Hindlimb muscle (tissue), 1 donor: ENCODE measurements at places on chromosomes 7 and 10.

GRCh38 chr10:61284222-61284890 lies 168.8 kb downstream of the TMEM26 start:
- peak; percentile 68 for DNase-seq

GRCh38 chr10:22893781-22894180 lies 34.1 kb upstream of the ARMC3 start:
- DNase-seq: no peak

GRCh38 chr7:81926-82756 lies 110.2 kb upstream of the FAM20C start:
- no peak for DNase-seq

- no peak for DNase-seq
Measured at GRCh38 chr10:61338146-61338545, 115.0 kb downstream of the TMEM26 start.

GRCh38 chr10:279655-280054 lies 144.4 kb downstream of the ZMYND11 start:
- no peak for DNase-seq

DNA sequence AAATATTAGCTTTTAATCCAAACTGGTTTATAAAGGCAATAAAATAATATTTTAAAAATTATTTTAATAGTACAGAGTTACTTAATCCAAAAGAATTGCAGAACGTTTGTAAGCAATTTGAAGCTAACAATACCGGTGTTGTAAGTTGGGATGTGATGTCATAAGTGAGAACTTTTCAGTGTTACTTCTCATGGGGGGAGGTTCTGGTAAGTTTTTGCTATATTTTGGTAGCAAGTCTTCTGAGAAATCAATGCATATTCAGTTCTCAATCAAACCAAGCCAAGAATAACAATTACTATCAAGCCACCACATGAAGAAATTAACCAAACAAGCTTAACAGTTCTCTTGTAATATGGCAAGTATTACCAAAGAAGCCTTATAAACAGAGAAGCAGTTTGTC lies 147.1 kb upstream of the ASAH2 start:
- no peak for DNase-seq

- DNase-seq: no peak
Measured at GRCh38 chr7:95636140-95636940, 40.0 kb upstream of the PDK4 start.

DNA sequence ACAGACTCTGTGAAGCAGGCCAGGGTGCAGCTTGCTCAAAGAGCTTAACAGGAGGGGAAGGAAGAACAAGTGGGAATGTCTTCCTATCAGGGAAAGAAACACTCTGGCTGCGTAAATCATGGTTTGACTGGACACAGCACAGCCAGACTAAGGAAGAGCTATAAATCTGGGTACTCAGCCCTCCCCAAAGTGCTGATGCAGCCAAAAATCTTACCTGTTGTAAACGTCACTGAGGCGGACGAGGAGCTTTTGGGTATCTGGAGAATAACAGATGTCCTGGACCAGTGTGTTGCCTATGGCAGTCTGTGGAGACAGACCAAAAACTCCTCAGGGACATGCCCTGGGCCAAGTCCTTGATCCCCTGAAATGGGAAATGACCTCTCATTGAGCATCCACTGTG lies 43.1 kb upstream of the HNRNPH3 start:
- DNase-seq: no peak

DNA sequence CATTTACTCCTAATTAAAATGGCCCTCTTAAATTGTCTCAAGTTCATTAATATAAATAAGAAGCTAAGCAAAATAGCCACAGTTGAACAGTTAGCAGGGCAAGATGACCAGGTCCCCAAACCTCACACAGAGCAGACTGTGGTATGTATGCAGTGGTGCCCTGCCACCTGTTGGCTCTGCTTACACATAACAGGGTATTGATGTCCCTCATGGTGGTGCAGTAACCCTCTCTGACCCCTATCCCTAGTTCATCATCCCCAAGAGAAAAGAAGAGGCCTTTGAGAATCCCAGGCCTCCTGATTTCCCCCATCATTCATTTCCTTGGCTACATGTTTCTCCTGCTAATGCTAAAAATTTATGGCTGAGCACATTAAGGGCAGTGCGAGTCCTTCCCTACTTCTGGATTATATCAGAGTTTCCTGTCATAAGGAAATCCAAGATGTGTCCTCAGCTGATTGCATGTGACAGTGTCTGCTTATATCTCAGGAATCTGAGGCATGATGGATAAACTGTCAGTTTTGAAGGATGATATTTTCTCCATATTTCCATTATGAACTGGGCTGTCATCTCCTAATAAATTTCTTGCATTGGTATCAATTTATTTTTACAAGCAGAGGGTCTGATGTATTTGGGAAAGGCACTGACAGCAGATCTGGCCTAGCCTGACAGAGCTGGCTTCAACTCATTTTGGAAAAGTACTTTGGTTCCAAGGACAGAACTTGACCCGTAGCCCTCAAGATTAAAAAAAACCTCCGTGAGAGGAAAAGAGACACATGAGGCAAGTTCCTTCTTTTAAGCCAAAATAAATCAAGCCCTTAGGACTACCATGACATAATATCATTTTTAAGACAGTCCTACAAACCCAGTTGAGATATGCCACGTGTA lies 880.6 kb downstream of the LRMDA start:
- no peak for DNase-seq

GRCh38 chr7:108367946-108368345 lies 88.3 kb downstream of the NRCAM start:
- no peak for DNase-seq

DNA sequence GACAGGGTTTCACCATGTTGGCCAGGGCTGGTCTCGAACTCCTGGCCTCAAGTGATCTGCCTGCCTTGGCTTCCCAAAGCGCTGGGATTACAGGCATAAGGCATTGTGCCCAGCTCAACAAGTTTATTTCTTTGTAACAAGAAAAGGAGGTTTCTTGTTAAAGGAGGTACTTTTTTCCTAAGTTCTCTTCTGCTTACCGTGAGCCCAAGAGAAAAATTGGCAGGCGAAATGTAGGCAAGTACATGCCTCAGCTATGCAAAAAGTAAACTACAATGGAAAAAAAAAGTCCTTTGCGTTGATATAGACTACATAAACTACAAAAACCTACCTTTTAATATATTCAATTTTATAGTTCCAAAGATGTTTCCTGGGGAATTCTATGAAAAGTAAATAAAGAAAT lies 122.6 kb downstream of the DKK1 start:
- DNase-seq: no peak

DNA sequence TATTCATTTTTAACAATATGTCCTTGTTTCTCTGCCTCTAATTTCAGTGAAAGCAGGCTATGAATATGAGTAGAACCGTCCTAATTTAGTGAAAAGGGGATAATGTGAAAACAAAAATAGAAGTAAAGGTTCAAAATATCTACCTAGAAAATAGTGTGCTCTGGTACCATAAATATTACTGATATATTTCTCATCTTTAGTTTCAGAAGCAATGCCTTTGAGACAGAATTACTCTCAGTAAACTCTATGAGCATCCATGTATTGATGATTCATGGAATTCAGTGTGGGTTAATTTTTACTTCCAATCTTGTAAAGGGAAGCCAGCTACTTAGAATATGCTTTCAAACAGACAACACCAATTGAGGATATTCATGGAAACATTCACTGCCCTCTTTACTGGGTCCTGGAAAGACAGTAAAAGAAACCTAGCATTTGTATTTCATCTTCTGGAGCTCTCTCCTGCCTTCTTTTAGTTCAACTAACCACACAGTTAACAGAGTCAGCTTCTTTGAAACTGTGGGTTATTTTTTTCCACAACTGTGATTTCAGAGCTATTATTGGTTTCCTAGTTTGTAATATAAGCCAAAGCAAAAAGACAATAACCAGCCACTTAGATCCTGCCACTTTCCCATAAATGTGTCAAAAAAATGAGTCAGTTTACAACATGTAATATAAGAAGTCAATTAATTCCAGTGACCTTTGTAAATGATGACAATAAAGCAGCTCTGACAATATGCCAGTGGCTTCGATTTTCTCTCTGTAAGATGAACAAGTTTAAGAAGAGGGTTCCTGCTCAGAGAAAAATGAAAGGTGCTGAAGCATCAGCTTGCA lies 1.7 kb downstream of the LRRN3 start:
- peak; percentile 40 for DNase-seq

GRCh38 chr7:25926009-25926408 lies 226.0 kb upstream of the NFE2L3 start:
- no peak for DNase-seq

- DNase-seq: no peak
Measured at GRCh38 chr7:81957517-81957916, 187.7 kb upstream of the HGF start.

DNA sequence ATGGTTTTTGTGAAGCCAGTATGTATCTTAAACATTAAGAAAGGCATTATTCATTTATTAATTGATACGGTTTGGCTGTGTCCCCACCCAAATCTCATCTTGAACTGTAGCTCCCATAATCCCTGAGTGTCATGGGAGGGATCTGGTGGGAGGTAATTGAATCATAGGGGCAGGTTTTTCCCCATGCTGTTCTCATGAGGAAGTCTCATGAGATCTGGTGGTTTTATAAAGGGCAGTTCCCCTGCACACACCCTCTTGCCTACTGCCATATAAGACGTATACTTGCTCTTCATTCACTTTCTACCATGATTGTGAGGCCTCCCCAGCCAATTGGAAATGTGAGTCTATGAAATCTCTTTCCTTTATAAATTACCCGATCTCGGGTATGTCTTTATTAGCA lies 28.1 kb downstream of the OTUD1 start:
- DNase-seq: no peak

GRCh38 chr10:98309366-98310355 lies 41.7 kb upstream of the LOXL4 start:
- peak; percentile 69 for DNase-seq

- no peak for DNase-seq
Measured at GRCh38 chr10:111784946-111785465, 398.6 kb downstream of the GPAM start.

DNA sequence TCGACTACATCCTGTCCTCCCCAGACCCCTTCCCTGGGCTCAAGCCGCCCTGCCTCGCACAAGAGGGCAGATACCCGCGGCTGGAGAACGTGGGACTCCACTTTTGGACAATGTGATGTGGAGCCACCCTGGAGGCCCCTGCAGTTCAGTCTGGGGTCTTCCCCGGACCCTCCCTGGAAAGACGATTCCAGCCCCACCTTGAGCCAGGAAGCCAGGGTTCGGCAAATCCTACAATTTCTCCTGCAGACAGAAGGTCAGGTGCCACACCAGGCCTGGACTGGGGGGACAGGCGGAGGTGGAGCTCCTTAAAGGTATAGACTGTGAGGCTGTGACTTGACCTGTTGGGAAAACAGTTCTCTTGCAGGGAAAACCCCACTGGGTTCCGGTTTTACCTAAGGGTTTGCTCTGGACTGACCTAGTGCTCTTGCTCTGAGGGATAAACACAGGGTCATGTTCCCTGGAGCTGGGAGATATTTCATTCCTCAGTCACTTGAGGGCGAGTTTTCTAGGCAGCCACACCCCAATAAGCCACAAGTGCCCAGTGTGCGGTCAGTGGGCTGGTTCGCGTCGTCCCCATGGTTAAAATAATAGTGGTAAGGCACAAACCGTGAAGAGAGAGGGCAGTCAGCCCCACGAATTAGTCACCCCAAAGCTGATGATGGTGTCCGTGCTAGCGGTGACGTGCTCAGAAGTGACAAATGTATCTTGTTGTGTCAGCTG lies 1.6 kb downstream of the FOXL3 start:
- DNase-seq: no peak

GRCh38 chr7:2698581-2699288 lies 10.7 kb downstream of the AMZ1 start:
- DNase-seq: no peak

GRCh38 chr7:98217623-98218582 lies 6.7 kb downstream of the BHLHA15 start:
- DNase-seq: no peak

DNA sequence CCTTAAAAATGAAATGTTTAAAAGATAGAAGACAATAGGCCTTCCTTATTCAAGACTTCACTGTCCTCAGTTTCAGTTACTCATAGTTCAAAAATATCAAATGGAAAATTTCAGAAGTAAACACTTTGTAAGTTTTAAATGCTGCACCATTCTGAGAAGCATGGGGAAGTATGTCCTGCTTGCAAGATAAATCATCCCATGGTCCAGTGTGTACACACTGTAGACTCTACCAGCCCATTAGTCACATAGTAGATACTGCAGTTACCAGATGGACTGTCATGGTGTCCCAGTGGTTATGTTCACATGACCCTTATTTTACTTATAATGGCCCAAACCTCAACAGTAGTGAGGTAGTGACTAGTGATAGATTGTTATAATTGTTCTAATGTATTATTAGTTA lies 69.5 kb downstream of the PTPN12 start:
- DNase-seq: no peak

GRCh38 chr7:151244196-151244840 lies 4.2 kb downstream of the SMARCD3 start:
- DNase-seq: no peak

- DNase-seq: no peak
Measured at GRCh38 chr7:17318146-17318545, 19.7 kb downstream of the AHR start.

DNA sequence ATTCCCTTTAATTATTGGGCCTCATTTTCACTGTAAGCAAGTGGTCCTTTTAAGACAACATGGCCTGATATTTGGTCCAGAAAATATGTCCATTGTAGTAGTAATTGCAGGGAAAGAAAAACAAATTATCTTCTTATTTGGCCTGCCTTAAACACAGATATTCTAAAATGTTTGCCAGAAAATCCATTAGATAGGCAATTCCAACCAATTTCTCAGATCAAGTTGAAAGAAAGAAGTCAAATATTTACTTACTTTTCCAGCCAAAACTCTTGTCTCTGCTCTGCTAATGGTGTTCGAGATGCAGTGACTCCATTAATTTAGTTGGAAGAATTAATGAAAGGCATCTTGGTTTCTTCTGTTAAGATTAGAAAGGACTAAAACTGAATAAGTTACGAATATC lies 757.3 kb upstream of the IGFBP3 start:
- no peak for DNase-seq

DNA sequence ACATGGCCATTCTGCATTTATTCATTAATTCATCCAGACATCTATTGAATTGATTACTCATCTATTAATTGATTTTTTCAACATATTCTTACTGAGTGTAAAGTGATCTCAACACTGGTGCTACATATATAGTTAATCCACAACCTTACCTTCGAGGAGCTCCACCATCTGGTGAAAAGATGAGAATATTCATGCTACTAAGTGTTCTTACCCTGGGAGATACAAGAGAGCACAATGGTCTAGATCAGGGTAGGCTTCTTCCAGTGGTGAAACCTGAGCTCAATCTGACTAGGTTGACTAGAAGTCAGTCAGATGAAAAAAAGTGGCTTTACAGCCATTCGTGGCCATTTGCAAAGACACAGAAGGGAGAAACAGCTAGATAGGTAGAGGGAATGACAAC lies 507.4 kb downstream of the ANKRD7 start:
- DNase-seq: no peak

GRCh38 chr10:113399065-113399464 lies 153.8 kb upstream of the HABP2 start:
- DNase-seq: no peak
